Naive thymus-derived CD4-positive, alpha-beta T cell (primary cell): ENCODE measurements at places on chromosomes 2 and 18.

- H3K4me3 ChIP-seq = peak overlapping the region; percentile 89
- H3K4me1 ChIP-seq = peaks cover 28% of the 10 kb centered on the region
- DNase-seq = no peak
- H3K27ac ChIP-seq = peak overlapping the region; percentile 90
- no peaks in the 10 kb centered on the region for H3K27me3 ChIP-seq
Measured at GRCh38 chr18:75208836-75209128, 157 bp downstream of the PTGR3 start.

- no peak overlapping the region for H3K4me3 ChIP-seq
- H3K36me3 ChIP-seq = no peaks in the 10 kb centered on the region
- H3K27me3 ChIP-seq = no peaks in the 10 kb centered on the region
- peaks cover 7% of the 10 kb centered on the region for H3K4me1 ChIP-seq
Measured at GRCh38 chr18:63257453-63257852, 62.1 kb downstream of the BCL2 start.

- H3K36me3 ChIP-seq = no peaks in the 10 kb centered on the region
- DNase-seq = no peak
- no peaks in the 10 kb centered on the region for H3K4me1 ChIP-seq
- no peaks in the 10 kb centered on the region for H3K27me3 ChIP-seq
- no peak overlapping the region for H3K27ac ChIP-seq
Measured at GRCh38 chr2:26559556-26559955, 81.6 kb downstream of the CIB4 start.

GRCh38 chr18:49277395-49278036 lies 182.9 kb downstream of the DYM start:
- H3K27me3 ChIP-seq = no peaks in the 10 kb centered on the region
- H3K27ac ChIP-seq = no peak overlapping the region
- no peaks in the 10 kb centered on the region for H3K36me3 ChIP-seq
- no peak overlapping the region for H3K4me3 ChIP-seq

DNA sequence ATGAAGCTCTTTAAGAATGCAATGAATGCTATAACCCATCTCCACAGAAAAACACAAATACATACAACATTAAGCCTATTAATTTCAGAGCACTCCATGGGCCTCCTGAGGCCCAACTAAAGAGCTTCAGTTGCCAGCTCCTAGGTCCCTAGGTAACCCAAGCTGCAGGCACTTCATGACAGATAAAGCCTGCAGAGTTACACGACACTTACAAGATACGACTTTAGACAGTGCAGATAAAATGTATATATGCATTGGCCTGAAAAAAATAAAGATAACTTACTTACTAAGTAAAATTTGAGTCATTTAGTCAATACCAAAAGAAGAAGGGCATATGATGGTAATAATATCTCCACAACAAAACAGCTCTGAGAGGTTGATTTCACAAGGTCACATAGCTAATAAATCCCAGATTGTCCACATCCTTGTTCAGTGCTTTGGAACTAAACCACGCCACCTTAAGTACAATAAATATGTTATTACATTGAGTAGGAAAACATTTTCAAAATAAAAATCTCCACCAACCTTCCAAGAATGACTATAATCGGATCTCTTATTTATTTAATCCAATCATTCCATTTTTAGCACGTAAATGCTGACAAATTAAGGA lies 3.4 kb downstream of the MAP4K3 start:
- H3K36me3 ChIP-seq = no peaks in the 10 kb centered on the region
- no peaks in the 10 kb centered on the region for H3K27me3 ChIP-seq
- peaks cover 9% of the 10 kb centered on the region for H3K4me1 ChIP-seq
- H3K4me3 ChIP-seq = no peak overlapping the region
- no peak overlapping the region for H3K27ac ChIP-seq
- DNase-seq = no peak

DNA sequence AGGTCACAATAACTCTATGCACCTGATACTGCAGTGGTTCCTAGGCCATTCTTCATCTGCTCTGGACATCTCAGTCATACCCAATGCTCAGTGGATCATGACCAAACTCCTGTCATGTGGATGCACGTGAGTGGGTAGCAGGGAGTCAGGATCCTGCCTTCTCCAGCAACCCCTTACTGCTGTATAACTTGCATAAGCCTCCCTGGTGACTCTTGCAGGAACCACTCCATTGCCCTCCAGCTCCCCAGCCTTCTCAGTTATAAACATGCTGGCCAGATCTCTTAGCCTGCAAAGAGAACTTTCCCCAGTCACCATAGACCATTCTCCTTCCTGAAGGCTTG lies 98.6 kb upstream of the ZNF397 start:
- H3K27ac ChIP-seq = no peak overlapping the region
- no peaks in the 10 kb centered on the region for H3K4me1 ChIP-seq
- no peak for DNase-seq
- H3K4me3 ChIP-seq = no peak overlapping the region
- no peaks in the 10 kb centered on the region for H3K27me3 ChIP-seq

GRCh38 chr2:182559623-182560022 lies 132.8 kb upstream of the PDE1A start:
- H3K27ac ChIP-seq = no peak overlapping the region
- H3K4me1 ChIP-seq = no peaks in the 10 kb centered on the region
- no peaks in the 10 kb centered on the region for H3K27me3 ChIP-seq
- DNase-seq = no peak

DNA sequence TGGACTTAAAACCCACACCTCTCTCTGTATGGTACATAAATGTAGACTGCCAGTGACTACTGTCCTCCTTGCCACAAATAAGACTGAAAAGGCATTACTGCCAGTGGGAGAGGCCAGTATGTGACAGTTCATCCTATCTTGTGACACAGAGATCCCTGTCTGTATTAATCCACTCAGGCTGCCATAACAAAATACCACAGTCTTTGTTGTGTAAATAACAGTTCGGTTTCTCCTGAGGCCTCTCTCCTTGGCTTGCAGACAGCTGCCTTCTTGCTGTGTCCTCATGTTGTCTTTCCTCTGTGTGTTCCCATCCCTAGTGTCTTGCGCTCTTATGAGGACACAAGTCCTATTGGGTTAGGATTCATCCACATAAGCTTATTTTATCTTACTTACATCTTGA lies 46.4 kb upstream of the IL1RL1 start:
- DNase-seq = no peak
- no peak overlapping the region for H3K27ac ChIP-seq
- no peaks in the 10 kb centered on the region for H3K36me3 ChIP-seq
- peaks cover 8% of the 10 kb centered on the region for H3K4me1 ChIP-seq
- no peaks in the 10 kb centered on the region for H3K27me3 ChIP-seq

DNA sequence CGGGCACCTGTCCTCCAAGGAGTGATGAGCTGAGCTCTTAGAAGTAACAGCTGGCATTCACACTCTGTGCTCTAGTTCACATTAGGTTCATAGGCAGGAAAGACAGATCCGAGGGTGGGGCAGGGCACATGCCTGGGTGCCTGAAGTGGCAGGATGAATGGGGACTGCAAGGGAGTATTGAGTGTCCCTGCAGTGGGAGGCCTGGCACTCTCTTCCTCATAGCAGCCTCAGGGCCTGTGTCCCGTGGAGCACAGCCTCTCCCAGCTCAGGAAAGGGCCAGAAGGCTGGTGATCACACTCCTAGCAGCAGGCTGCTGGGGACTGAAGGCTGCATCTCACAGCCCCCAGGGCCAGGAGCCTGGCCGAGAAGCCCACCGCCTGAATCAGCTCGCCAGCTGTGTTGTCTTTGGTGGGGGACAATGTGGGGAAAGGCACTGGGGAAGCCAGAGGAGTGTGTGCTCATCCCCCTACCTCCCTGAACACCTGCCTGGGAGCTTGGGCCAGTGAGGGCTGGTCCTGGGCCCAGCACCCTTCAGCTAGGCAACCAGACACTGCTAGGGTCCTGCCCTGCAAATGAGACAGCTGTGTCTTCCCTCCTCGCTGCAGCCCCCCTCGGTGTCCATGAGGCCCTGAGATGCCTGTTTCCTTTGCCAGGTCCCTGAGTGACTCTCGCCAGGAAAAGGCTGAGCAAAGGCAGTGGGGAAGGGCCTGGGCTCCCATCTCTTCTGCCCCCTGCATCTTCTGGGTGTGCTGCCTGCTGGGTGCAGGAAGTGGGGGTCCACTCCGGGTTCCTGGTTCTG lies 48.2 kb upstream of the HS6ST1 start:
- no peak for DNase-seq
- no peaks in the 10 kb centered on the region for H3K27me3 ChIP-seq
- no peak overlapping the region for H3K4me3 ChIP-seq
- H3K36me3 ChIP-seq = no peaks in the 10 kb centered on the region
- no peak overlapping the region for H3K27ac ChIP-seq

- DNase-seq = no peak
- H3K27me3 ChIP-seq = no peaks in the 10 kb centered on the region
- H3K36me3 ChIP-seq = no peaks in the 10 kb centered on the region
- H3K4me3 ChIP-seq = no peak overlapping the region
- H3K27ac ChIP-seq = peak overlapping the region; percentile 29
- H3K4me1 ChIP-seq = peaks cover 49% of the 10 kb centered on the region
Measured at GRCh38 chr2:197888321-197888720, 83.9 kb downstream of the PLCL1 start.

DNA sequence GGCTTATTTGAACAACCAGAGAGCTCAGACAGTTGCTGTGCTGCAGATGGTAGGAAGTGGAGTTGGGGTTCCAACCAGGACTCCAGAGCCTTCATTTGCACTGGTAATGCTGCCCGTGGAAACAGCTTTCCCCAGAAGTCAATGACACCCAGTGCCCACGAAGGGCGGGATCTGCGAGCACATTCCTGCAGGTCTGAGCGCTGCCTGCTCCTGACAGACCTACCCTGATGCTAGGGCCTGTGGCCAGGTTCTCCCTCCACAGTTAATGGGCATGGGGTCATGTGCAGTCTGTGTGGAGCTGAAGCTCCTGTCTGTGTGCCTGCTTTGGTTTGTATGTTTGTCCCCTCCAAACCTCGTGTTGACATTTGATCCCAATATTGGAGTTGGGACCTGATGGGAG lies 299.0 kb upstream of the HS6ST1 start:
- no peaks in the 10 kb centered on the region for H3K4me1 ChIP-seq
- no peak overlapping the region for H3K4me3 ChIP-seq
- H3K27ac ChIP-seq = no peak overlapping the region
- H3K27me3 ChIP-seq = no peaks in the 10 kb centered on the region
- DNase-seq = no peak

DNA sequence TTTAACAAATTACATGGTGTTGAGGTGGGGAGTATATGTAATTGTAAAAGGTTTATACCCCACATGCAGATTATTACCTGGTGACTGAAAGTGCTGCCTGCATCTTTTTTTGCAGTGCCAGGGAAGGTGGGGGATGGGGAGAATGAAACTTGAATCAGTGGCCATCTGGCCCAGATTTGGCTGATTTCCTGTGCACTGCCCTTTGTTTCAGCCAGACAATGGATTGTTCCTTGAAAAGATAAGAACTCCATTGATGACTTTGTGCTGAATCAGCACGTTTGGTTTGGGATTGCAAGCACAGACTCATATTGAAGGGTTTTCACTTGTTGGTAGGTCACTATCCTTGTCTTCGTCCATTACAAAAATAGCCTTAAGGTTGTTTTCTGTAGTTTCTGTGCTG lies 20.9 kb downstream of the GREB1L start:
- no peaks in the 10 kb centered on the region for H3K36me3 ChIP-seq
- no peaks in the 10 kb centered on the region for H3K4me1 ChIP-seq
- H3K27ac ChIP-seq = no peak overlapping the region
- DNase-seq = no peak
- no peak overlapping the region for H3K4me3 ChIP-seq

- no peak overlapping the region for H3K4me3 ChIP-seq
- no peaks in the 10 kb centered on the region for H3K27me3 ChIP-seq
- H3K4me1 ChIP-seq = no peaks in the 10 kb centered on the region
- H3K27ac ChIP-seq = no peak overlapping the region
- no peak for DNase-seq
Measured at GRCh38 chr2:191276792-191277465, 31.7 kb downstream of the MYO1B start.

DNA sequence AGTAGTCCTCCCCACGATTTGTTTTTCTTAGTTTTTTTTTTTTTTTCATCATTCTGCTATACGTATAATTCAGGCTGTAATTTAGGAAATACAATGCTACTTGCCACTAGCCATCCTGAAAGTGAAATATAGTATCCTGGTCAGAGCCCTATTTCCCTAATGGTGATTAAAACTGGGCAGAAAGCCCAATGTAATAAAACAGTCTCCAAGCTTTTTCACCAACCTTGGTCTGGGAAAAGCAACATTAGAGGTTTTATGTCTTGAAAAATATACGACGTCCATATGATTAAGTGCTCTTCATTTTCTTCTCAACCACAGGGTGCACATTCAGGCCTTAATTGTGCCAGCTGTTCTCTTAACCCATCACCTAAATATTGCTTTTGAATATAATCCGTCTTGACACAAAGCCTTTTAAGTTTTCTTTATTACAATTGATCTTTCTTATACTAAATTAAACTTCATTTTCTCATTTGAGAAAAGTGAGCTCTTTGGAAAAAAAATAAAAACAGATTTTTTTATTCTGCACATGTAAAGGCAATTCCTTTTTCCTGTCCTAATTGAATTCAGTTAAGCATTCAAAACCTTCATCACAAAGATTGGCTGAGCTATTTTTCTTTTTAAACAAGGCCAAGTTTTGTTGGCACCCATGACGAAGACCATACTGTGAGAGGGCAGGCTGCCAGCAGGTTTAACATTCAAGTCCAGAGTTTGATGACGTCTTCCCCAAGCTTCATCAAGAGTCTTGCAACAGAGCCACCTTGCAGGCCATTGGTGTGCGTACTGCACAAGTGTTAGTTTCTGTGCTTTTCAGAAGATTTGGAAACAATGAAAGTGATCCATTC lies 52.7 kb downstream of the MAP2 start:
- H3K36me3 ChIP-seq = no peaks in the 10 kb centered on the region
- H3K4me1 ChIP-seq = no peaks in the 10 kb centered on the region
- no peak for DNase-seq
- no peak overlapping the region for H3K4me3 ChIP-seq

DNA sequence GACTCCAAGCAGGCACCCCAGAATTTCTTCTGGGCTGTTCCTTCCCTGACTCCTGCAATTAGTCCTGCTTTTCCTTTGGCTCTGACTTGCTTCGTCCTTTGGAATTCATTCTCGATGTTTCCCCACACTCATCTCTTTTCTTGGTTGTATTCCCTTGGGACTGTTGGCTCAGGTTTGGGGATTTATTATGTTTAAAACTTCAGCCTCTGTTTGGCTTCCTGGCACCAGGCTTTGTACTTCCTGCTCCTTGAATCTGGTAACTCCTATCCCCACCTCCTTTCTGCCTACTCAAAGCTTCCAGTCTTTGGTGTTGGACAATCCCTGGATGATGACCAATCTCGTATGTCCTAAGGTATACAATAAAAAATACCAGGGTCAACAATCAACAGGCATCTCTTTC lies 1.8 kb upstream of the KCNE4 start:
- H3K4me3 ChIP-seq = no peak overlapping the region
- no peaks in the 10 kb centered on the region for H3K36me3 ChIP-seq
- no peaks in the 10 kb centered on the region for H3K4me1 ChIP-seq
- no peak overlapping the region for H3K27ac ChIP-seq
- no peak for DNase-seq
- no peaks in the 10 kb centered on the region for H3K27me3 ChIP-seq

- H3K27me3 ChIP-seq = no peaks in the 10 kb centered on the region
- no peak for DNase-seq
- no peak overlapping the region for H3K4me3 ChIP-seq
- H3K36me3 ChIP-seq = no peaks in the 10 kb centered on the region
Measured at GRCh38 chr18:62509779-62510178, 13.0 kb upstream of the ZCCHC2 start.
